Uterus (tissue), 4 donors: ENCODE measurements at places on chromosomes 3 and 15. TPM values are rescaled to one million over a fixed set of nuclear protein-coding genes. Genes with fewer than 3 reads are reported as not detected.
A peak's percentile ranks its signal among the peaks of the same experiment; 100 is the strongest.

The EHHADH gene
- 2.6 TPM for total RNA-seq

The ROPN1B gene
- not detected for total RNA-seq

The ZNF445 gene
- total RNA-seq = 6.4 TPM

- DNase-seq = no peak
These were observed 8.3 kb downstream of the SEMA3G start for GRCh38 chr3:52436500-52437149.

DNA sequence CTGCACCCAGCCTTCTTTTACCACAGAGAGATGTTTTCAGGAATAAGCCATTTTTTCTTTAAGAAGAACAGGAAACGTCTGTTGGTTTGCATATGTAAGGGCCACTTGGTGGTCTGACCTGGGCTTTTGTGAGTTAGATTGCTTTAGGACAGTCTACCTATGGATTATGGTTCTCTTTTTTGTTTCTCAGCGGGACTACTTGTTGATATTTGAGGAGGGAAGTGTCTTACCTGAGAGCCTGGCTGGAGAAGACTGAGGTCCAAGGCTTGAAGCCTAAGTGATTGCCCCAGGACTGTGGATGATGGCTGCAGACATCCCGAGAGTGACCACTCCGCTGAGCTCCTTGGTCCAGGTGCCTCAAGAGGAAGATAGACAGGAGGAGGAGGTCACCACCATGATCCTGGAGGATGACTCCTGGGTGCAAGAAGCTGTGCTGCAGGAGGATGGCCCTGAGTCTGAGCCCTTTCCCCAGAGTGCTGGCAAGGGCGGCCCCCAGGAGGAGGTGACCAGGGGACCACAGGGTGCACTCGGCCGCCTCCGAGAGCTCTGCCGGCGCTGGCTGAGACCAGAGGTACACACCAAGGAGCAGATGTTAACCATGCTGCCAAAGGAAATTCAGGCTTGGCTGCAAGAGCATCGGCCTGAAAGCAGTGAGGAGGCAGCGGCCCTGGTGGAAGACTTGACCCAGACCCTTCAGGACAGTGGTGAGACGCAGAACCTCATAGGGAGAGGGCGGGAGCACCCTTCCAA is 3.0 kb downstream of the ZSCAN2 start:
- no peak for DNase-seq

GRCh38 chr3:71681224-71681668 is 44.0 kb downstream of the EIF4E3 start:
- peak; percentile 59 for DNase-seq

GRCh38 chr3:109137761-109138160 is 1.2 kb downstream of the C3orf85 start:
- no peak for DNase-seq

DNA sequence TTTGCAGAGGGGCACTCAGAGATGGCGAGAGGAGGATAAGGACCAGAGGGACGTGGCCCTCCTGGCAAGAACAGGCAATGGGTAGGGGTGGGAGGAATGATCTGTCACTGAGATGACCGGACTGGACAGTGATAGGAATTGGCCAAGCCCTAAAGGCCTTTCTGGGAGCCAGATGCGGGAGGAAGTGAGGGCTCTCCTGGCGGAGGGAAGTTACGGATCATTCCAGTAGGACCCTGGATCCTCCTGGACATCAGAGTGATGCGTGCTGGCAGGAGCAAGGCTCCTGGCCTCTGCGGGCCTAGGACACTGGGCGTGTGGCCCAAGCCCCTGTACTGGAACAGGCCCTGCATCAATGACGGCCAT is 23.4 kb downstream of the KIF7 start:
- DNase-seq = no peak

DNA sequence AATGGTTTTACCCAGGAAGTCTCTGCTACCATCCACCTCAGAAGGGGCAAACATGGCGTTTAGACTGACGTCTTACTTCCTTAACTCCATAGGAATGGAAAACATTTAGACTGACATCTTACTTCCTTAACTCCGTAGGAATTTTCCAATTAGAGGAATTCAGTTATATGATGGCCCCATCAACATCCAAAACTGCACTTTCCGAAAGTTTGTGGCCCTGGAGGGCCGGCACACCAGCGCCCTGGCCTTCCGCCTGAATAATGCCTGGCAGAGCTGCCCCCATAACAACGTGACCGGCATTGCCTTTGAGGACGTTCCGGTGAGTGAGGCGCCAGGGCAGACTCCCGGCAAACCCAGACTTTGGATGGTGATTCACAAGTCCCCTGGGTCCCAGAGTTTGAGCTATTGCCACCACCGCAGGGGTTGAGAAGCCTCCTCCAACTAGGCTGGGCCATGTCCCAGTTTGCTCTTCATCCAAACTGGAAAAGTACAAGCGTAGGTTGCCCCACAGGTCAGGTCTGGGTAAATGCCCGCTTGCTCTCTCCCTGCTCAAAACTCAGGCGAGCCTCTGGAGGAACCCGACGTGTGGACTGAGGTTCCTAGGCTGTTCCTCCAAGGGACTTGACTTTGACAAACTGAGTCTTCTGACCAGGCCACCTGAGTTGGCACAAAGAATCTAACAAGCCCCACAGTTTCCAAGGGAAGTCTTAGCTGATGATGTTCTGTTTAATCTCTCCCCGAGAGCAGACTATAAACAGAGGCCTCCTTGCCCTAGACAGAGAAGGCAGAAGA is 57.7 kb downstream of the MESD start:
- DNase-seq = no peak
